Left renal cortex interstitium (tissue), 4 donors: ENCODE measurements at places on chromosomes 7 and 10. TPM values are rescaled to one million over a fixed set of nuclear protein-coding genes. Genes with fewer than 3 reads are reported as not detected.

DNA sequence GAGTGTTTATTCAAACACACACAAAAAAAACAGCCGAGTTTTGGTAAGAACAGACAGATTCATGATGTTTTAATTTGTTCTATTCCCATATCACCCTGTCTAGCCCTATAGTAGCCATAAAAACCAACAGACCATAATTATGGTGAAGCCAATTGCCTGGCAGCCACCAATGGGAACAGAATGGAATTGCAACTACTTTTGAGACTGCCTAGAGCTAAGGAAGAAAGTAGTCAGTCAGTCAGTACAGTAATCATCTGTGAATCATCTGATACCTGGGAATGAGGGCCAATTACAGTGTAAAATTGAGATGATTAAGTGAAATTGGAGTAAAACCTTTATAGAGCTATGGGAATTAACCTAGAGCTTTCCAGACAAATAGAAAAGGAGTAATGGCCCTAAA lies 952.7 kb upstream of the KCND2 start:
- DNase-seq = no peak

DNA sequence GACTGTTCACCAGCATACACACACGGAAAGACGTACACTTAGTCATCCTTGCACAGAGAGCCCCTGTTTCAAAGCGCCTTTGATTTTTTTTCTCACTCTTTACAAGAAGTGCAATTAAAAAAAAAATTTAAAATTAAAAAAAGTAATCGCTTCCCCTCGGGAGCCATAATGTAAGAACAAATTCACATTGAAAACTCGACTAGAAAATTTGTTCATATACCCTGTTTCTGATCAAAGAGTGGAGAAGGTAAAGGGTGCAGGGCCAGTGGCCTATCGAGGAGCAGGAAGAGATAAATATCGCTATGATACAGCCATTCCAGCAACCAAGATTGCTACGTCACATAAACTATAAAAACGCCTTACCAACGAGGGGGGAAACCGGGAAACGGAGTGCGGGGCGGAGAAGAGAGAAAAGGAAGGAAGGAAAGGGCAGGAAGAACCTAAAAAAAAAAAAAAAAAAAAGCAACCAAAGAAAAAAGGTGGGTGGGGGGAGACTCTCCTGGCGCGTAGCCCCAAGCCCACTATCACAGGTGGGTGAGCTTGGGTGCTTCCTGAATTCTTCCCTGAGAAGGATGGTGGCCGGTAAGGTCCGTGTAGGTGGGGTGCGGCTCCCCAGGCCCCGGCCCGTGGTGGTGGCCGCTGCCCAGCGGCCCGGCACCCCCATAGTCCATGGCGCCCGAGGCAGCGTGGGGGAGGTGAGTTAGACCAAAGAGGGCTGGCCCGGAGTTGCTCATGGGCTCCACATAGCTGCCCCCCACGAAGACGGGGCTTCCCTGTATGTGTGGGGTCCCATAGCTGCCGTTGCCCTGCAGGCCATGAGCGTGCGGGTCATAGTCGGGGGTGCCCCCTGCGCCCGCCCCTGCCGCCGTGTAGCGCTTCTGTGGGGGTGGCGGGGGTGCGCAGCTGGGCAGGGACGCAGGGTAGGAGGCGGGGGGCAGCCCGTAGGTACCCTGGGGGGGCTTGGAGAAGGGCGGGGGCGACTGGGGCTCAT lies 5.2 kb upstream of the HOXA2 start:
- no peak for DNase-seq

DNA sequence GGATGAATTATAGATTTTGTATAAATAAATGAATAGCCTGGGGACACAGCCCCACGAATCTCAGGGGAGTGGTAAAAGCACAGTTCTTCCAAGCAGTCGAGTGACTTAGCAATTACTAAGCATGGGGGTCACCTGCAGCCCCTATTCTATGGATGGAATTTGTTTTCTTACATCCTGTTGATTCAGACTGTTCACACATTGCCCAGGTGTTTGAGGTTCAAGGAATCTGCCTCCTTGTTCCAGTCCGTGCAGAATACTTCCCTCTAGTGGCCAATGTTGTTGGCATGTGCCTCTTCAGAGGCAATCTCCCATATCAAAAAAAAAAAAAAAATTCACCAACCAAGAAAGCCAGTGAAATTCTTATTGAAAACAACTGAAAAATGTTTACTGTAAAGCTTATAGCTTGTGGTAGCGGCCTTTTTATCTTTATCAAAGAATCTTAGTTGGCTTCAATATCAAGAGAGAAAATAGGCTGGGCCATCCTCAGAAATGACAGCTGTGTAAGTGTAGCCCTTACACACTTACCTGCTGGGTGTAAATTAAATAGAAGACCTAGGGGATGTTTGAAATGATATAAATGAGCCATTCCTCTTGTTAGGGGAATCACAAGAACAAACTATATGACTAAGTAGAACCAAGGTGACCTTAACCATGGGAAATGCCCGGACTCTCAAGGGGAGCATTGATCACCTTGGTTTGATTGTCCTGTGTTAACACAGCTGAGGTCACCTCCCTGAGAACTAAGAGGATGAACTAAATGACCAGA lies 7.8 kb downstream of the LIPM start:
- peak; percentile 44 for DNase-seq

- DNase-seq = no peak
Measured at GRCh38 chr10:109996225-109996624, 11.6 kb upstream of the ADD3 start.

DNA sequence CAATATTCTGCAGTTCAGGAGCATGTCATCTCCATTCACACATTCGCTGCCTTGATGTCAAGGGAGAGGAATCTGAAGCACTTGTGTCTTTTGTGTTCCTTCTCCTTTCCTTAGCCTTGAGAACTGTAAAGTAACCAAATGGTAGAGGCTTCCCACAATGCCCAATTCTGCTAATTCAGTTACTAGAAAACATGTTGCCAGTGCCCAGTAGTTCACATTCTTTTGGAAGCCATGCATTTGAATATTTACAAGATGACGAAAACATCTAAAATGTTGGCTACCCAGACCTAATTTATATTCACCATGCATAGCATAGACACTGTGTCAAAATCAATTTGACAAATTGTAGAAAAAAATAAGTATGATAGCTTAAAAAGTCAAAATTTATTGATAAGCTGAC lies 852.7 kb upstream of the PHF14 start:
- no peak for DNase-seq

The CLDN3 gene
- 33.7 TPM for polyA plus RNA-seq

The HDAC9 gene
- 11.7 TPM for polyA plus RNA-seq

The OR2A7 gene
- 27.2 TPM for polyA plus RNA-seq

The PTPN20 gene
- 2.7 TPM for polyA plus RNA-seq

The LIPM gene
- not detected for polyA plus RNA-seq
